ENCODE measurements at places on chromosomes 5 and 9.

- DNase-seq = no peak
These were observed 2.6 kb upstream of the SLC38A9 start for GRCh38 chr5:55714749-55715148.

GRCh38 chr5:29414681-29415080 lies 1778.8 kb upstream of the CDH6 start:
- DNase-seq = no peak

GRCh38 chr9:92966518-92966800 lies 19.1 kb downstream of the FGD3 start:
- no peak for DNase-seq

- DNase-seq = no peak
These were observed 32.2 kb downstream of the NDUFS6 start for GRCh38 chr5:1833264-1834021.

DNA sequence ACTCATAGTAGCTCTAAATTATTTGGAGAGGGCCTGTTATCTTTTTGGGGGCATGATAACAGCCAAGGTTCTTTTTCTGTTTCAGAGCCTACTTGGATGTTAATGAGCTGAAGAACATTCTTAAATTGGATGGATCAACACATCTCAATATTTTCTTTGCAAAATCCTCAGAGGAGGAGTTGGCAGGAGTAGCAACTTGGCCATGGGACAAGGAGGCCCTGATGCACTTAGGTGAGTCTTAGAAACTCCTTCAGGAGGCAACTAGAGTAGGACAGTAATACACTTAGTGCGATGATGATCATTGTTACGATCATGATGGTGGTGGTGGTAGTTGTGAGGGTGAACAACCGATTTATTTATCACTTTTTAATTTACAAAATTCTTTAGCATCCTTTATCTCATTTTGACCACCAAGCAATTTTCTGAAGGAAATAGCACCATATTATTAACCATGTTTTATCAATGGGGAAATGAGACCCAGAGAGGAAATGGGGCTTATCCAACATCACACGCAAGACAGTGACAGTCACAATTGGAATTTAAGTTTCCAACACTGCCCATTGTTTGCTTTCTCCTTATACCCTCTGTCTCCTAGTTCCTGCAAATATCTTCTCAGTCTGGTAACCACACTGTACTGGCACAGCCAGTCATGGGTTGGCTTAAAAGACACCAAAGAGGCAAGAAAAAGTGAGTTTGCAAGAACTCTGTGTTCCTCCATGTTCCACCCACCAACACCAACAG lies 54.0 kb downstream of the PAPPA start:
- DNase-seq = no peak
